ENCODE measurements at places on chromosomes 1 and 21.

DNA sequence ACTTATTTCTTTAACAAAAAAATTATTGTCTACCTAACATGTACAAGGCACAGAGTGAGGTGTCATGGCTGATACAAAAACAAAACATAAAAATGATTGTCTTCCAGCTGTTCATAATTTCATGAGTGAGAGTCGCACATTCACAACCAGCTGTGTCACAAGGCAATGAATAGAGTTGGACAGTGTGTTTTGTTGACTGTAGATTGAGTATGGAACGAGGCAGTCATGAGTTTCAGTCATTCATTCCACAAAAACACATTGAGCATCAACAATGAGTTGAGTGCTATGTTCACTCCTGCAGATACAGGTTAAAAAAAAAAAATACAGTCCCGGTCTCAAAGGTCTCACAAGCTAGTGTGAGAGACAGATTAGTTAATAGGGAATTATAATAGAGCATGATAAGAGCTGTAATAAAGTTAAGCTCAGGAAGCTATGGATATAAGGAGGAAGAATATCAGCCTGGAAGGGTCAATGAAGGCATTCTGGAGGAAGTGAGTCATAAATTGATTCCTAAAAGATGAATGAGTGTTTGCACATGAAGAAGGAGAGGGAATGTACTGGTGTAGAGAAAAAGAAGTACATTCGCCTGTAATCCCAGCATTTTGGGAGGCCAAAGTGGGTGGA, 47.8 kb upstream of the ARHGAP29 start:
- H3K4me3 ChIP-seq = no peak overlapping the region
- peaks cover 28% of the 10 kb centered on the region for H3K27me3 ChIP-seq
- ATAC-seq = no peak
- H3K27ac ChIP-seq = no peak overlapping the region
- H3K36me3 ChIP-seq = no peaks in the 10 kb centered on the region
- no peaks in the 10 kb centered on the region for H3K4me1 ChIP-seq

GRCh38 chr21:26581818-26582217, 8.7 kb upstream of the CYYR1 start:
- H3K4me3 ChIP-seq = no peak overlapping the region
- H3K36me3 ChIP-seq = no peaks in the 10 kb centered on the region
- H3K27me3 ChIP-seq = no peaks in the 10 kb centered on the region
- H3K4me1 ChIP-seq = no peaks in the 10 kb centered on the region

GRCh38 chr1:101389547-101389929, 152.7 kb downstream of the S1PR1 start:
- H3K27ac ChIP-seq = peak overlapping the region; percentile 78
- peaks cover 12% of the 10 kb centered on the region for H3K36me3 ChIP-seq
- no peak overlapping the region for H3K4me3 ChIP-seq
- H3K4me1 ChIP-seq = peaks cover 38% of the 10 kb centered on the region

DNA sequence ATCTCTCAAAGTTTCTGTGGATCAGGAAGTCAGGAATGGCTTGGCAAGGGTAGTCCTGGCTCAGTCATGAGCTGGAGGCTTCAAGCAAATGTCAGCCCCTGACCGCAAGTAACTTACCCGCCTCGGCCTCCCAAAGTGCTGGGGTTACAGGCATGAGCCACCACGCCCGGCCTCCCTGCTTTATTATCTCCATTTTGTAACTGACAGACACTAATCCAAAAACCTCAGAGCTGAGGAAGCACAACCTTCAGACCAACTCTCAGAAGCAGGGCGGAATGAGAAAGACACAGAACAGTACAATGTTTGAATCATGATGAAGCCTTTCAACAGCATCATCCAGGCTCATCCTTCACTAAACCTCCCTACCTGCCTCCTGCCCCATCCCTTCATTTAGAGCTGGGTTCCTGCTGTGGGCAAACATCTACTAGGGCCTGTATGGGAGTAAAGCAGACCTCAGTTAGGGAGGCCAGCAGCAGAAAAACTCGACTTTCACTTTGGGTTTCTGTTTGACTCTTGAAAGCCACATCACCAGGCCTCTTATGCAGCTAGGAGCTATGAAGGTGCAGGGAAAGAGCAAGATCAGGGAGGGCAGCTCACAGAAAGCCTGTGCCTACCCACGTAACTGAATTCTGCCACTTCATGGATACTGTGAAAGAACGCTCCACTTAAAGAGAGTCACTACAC, 84.4 kb upstream of the RAB4A start:
- H3K4me3 ChIP-seq = no peak overlapping the region
- peaks cover 25% of the 10 kb centered on the region for H3K27me3 ChIP-seq
- ATAC-seq = peak; percentile 10
- no peaks in the 10 kb centered on the region for H3K36me3 ChIP-seq
- no peak overlapping the region for H3K27ac ChIP-seq

Measured in stimulated activated memory B cell treated with anti-CD40 and anti-IgM and Interleukin-4, amounts not matched to agents 10 μg/mL and 1 μg/mL and 100 μg/mL, for 72 hours (primary cell).